Trophoblast cell (in vitro differentiated cells and primary cell): ENCODE measurements at places on chromosomes 1 and 21.

DNA sequence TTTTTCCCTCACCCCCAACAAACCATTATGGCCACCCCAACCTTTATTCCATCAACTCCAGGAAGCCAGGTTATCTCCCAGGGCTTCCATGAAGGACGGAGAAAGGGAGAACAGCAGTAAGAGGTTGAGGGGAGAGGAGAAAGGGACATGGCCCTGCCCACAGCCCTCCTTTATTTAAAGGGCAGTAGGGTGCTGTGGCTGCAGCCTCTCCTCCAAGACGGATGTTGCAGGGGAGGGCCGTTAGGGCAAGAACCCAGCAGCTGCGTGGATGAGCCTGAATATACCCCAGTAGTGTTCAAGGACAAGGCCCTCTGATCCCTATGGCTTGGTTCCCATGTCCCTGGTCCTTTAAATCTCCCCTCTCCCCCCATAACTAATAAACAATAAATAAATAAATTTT lies 5.9 kb downstream of the RXFP4 start:
- no peak overlapping the region for H3K4me3 ChIP-seq
- H3K36me3 ChIP-seq: peaks cover 45% of the 10 kb centered on the region
- DNase-seq: no peak
- no peaks in the 10 kb centered on the region for H3K27me3 ChIP-seq
- no peak overlapping the region for H3K27ac ChIP-seq
- no peaks in the 10 kb centered on the region for H3K4me1 ChIP-seq

DNA sequence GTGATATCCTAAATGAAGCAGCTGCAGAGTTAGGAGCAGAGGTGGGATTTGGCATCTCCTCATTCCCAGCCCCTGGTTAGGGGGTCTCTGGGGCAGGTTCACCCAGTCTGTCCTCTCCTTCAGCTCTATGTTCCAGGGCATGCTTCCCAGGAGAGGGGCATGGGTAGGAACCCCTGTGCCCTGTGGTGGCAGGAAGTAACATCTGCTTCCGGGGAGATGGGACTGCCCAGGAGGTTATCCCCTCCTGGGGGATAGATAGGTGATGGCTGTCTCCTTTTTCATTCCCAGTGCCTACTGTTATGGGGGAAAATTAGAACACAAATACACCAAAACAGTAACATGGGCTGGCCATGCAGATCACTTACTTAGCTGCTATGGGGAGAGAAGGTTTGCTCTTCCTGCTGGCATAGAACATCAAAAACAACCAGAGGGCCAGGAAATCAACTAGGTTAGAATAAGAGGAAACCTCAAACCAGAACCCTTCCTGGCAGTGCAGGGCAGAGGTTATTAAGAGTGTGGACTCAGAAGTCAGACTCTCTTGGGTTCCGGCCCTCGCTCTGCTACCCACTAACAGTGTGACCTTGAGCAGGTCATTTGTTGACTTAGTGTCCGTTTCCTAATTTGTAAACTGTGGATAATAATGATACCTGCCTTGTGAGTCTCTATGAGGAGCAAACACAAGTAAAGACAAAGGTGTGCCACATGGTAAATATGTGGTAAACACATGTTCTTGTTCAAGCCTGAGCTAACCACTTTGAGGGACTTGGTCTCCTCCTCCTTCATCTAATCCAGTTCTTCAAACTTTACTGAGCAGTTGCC lies 157.8 kb upstream of the JUN start:
- DNase-seq: no peak
- no peak overlapping the region for H3K27ac ChIP-seq
- H3K4me3 ChIP-seq: no peak overlapping the region
- H3K4me1 ChIP-seq: no peaks in the 10 kb centered on the region
- no peaks in the 10 kb centered on the region for H3K36me3 ChIP-seq

DNA sequence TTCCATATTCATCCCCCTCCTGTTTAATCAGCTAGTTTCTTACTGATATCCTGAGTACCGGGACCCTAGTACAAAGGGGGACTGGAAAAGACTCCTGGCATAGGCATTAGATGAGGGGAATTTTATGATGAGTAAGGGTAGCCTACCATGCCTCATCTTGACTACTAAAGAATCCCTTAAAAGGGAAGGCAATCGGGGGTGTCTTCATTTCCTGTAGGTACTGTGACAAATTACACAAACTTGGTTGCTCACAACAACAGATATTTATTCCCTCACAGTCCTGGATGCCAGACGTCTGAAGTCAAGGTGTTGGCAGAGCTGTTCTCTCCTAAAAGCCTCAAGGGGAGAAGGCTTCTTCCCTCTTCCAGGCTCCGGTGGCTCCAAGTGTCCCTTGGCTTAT lies 28.9 kb upstream of the RUNX1 start:
- no peak overlapping the region for H3K4me3 ChIP-seq
- no peak overlapping the region for H3K27ac ChIP-seq
- no peaks in the 10 kb centered on the region for H3K36me3 ChIP-seq
- no peaks in the 10 kb centered on the region for H3K27me3 ChIP-seq
- peaks cover 6% of the 10 kb centered on the region for H3K4me1 ChIP-seq

DNA sequence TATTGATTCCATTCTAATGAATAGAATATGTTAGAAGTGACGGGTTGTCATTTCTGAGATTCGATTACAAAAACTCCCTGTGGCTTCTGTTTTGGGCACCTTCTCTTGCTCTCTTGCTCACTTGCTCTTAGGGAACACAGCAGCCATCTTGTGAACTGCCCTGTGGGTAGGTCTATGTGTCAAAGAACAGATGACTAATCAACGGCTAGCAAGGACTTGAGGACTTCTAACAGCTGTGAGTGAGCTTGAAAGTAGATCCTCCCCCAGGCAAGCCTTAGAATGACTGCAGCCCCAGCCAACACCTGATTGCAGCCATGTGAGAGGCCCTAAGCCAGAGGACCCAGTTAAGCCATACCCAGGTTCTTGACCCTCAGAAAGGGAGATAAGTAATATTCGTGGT lies 49.3 kb downstream of the AZIN2 start:
- peak; percentile 66 for DNase-seq
- H3K27me3 ChIP-seq: no peaks in the 10 kb centered on the region
- H3K4me3 ChIP-seq: no peak overlapping the region
- peaks cover 5% of the 10 kb centered on the region for H3K4me1 ChIP-seq

DNA sequence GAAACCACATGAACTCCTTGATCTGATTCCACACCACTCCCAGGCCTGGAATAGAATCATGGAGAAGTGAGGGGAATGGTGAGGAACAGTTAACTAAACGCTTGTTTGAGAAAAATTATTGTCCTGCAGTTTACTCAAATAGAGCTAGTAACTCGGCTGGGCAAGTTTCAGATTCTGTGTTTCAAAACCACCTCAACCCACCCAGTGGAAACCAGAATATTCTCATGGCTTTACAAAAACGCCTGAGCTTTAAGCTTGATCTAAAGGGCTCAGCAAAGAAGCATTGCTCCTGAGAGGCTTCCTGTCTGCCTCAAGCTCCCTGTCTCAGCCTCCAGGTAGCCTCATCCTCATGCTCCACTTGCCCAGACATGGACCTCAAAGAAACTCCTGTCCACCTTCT lies 16.6 kb downstream of the TCHHL1 start:
- no peak overlapping the region for H3K27ac ChIP-seq
- no peaks in the 10 kb centered on the region for H3K36me3 ChIP-seq
- H3K27me3 ChIP-seq: no peaks in the 10 kb centered on the region
- H3K4me3 ChIP-seq: no peak overlapping the region
- H3K4me1 ChIP-seq: no peaks in the 10 kb centered on the region

GRCh38 chr1:229943988-229944743 lies 122.9 kb upstream of the GALNT2 start:
- DNase-seq: no peak
- H3K27me3 ChIP-seq: no peaks in the 10 kb centered on the region
- no peaks in the 10 kb centered on the region for H3K4me1 ChIP-seq
- H3K36me3 ChIP-seq: no peaks in the 10 kb centered on the region
- H3K4me3 ChIP-seq: no peak overlapping the region
- no peak overlapping the region for H3K27ac ChIP-seq

DNA sequence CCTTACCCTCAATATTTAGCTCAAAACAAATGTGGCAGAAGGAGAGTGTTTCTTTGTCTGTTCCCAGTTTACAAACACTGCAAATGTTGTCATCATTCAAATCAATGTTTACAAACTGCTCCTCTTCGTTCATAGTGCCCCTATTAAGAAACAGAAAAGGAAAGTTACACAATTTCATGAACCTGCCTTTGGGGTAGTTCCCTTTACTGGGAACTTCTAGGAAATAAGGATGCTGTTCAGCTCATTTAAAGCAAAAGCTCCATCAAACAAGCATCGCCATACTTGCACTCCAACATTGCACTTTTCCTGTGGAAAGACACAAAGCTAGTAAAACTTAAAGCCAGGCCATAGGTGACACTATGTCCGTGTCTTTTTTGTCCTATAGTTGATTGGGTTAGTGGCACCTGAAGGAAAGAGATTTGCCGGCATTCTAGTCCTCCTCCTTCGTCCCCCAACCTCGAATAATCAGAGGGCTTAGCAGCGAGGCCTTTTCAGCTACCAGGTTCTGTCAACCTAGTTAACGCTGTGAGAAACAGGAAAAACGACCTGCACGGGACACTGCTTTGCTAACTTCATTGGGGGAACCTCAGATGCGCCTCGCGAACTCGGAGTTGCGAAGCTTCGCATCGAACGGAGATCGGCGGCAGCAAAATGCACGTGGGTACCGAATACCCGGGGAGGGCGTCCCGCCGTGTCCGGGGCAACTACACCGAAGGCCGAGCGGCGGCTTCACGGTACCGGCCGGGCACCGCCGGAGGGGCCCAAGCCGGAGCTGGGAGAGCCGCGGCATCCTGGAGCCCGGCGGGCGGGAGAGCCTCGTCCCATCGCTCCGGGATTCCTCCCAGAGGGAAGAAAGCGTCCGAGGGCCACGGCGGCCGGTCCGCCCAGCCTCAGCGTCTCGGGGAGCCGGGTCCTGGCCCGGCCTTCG lies 706 bp downstream of the C21orf91 start:
- peak overlapping the region; percentile 92 for H3K4me3 ChIP-seq
- peak overlapping the region; percentile 91 for H3K27ac ChIP-seq
- H3K4me1 ChIP-seq: peaks cover 3% of the 10 kb centered on the region

DNA sequence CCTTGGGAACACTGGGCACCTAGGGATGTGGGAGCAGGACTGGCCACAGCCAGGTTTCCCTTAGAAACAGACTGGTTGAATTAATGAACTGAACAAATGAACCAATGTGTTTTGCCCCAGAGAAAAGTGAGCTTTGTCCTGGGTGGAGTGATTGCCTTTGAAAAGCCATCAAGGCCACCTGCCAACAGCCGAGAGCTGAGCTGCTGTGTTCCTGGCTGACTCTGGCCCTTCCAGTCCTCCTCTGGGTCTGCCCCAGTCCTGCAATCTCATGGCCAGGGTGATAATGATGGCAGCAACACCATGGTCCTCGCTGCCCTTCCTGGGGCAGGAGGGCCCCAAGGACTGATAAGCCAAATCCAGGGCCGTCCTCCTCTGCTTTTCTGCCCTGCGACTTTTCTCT lies 18.2 kb upstream of the GJA9 start:
- H3K27me3 ChIP-seq: no peaks in the 10 kb centered on the region
- H3K4me3 ChIP-seq: peak overlapping the region; percentile 35
- no peaks in the 10 kb centered on the region for H3K36me3 ChIP-seq
- no peak for DNase-seq

DNA sequence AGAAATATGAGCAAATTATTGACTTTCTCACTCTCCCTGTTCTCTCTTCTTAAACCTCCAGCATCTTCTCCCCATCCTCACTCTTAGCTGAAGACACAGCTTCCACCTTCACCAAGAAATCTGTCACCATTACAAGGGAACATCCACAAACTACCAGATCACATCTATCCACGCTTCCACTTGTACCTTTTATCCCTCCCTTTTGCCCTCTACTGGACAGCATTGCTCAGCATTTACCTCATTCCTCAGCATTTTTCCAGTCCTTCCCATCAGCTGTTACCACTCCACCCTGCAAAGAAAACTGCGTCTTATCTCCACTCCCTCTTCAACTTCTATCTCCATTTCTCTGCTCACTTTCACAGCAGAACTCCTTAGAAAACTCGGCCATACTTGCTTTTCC lies 42.6 kb downstream of the KCNJ6 start:
- H3K27ac ChIP-seq: no peak overlapping the region
- peak; percentile 25 for DNase-seq
- H3K4me1 ChIP-seq: no peaks in the 10 kb centered on the region

- H3K4me1 ChIP-seq: no peaks in the 10 kb centered on the region
- no peaks in the 10 kb centered on the region for H3K36me3 ChIP-seq
- H3K27me3 ChIP-seq: no peaks in the 10 kb centered on the region
- DNase-seq: no peak
Observed at GRCh38 chr1:34272152-34272551, 95.4 kb downstream of the C1orf94 start.

DNA sequence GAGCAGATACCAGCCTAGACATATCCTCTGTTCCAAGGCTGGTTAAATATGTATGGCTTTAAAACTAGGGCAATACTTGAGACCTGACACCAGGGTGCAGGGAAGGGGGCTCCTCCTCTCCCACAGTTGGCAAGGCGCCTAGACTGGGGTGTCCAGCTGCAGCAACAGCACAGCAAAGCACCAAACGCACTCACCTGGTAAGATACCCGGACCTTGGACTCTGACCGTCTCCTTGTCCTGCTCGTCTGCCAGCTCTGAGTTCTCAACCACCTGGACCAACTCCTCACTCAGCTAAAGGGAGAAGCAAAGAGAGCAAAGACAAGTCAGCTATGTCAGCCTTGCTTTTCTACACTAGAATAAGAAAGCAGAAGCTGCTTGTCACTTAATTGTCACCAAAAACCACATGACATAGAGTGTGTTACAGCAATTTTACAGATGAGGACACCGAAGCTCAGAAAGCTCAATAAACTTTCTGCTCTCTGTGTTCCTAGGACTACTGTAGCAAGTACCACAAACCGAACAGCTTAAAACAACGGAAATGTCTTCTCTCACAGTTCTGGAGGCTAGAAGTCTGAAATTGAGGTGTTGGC lies 4.4 kb downstream of the PACC1 start:
- peaks cover 8% of the 10 kb centered on the region for H3K4me1 ChIP-seq
- no peak for DNase-seq
- no peaks in the 10 kb centered on the region for H3K27me3 ChIP-seq
- H3K4me3 ChIP-seq: no peak overlapping the region

- DNase-seq: no peak
- H3K27ac ChIP-seq: no peak overlapping the region
- H3K4me1 ChIP-seq: no peaks in the 10 kb centered on the region
- H3K36me3 ChIP-seq: no peaks in the 10 kb centered on the region
Observed at GRCh38 chr1:222182641-222183040, 365.3 kb downstream of the HHIPL2 start.

DNA sequence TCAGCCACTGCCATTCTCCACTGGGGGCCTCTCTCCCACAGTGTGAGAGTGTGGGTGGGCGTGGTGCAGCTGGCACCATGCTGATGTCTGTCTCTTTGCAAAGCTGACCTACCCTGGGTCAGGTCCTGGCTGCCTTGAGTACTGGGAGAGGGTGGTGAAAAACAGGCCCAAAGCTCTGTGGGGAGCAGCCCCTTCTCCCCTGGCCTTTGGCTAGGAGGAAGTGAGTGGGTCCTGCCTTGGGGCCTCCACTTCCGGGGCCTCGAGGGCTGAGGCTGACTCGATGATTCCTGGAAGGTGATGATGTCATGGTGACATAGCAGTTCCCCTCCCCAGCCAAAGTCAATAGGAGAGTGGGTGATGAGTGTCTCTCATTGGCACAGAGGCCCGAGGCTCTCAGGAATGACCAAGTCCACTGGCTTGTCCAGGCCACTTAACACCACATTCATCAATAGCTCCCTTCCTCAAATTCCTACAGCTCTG lies 53.0 kb downstream of the IER5 start:
- H3K36me3 ChIP-seq: no peaks in the 10 kb centered on the region
- no peak overlapping the region for H3K27ac ChIP-seq
- peak; percentile 90 for DNase-seq

- no peak overlapping the region for H3K4me3 ChIP-seq
- H3K36me3 ChIP-seq: no peaks in the 10 kb centered on the region
- no peak overlapping the region for H3K27ac ChIP-seq
- DNase-seq: no peak
- H3K4me1 ChIP-seq: no peaks in the 10 kb centered on the region
- H3K27me3 ChIP-seq: no peaks in the 10 kb centered on the region
Observed at GRCh38 chr1:52328615-52329014, 37.4 kb downstream of the CC2D1B start.
